ENCODE measurements at places on chromosomes 12 and 14.

DNA sequence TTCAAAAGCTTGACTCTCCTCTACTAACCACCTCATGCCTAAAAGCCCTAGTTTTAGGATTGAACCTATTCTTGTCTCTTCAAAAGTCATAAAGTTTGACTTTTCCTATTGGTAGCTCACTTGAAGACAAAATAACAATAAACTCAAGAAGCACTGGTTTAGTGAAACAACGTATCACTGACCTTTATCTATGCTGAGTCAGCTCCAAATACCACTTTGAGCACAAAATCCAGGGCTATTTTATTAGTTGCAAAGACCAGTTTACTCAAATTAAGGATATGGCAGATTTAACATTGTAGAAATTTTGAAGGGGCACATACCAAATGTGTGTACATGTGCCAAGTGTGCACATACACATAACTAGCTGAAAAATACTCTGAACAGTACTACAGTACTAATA, 45.0 kb downstream of the PIK3C2G start:
- no peak for DNase-seq

DNA sequence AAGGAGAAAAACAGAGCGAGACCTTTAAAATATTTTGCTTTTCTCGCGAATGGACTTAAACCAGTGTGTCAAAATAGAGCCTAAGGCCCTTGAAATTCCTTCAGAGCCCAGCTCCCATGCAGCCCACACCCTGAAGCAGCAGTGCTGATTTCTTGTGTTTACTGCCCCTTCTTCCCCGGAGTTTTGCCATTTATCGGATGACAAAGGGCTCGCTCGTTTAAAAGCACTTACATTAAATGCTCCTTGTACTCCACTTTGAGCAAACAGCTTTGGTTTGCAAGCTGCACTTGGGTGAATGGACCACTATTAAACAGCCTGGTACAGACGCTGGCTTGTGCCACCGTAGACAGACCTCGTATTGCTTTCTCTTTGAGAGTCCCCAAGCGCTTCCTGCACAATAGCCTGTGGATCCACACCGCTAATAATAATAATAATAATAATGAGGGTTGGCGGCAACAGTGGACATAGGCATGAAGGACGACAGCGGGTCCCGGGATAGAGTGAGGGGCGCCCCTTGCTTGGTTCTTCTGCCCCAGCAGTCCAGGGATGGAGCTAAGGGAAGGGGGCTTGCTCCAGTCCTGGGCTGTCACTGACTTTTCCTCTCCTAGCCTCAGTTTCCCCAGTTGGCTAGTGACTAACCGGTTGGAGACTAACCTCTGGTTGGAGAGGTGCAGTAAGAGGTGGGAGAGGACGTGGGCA, 6.6 kb downstream of the DLK1 start:
- DNase-seq, result no peak

DNA sequence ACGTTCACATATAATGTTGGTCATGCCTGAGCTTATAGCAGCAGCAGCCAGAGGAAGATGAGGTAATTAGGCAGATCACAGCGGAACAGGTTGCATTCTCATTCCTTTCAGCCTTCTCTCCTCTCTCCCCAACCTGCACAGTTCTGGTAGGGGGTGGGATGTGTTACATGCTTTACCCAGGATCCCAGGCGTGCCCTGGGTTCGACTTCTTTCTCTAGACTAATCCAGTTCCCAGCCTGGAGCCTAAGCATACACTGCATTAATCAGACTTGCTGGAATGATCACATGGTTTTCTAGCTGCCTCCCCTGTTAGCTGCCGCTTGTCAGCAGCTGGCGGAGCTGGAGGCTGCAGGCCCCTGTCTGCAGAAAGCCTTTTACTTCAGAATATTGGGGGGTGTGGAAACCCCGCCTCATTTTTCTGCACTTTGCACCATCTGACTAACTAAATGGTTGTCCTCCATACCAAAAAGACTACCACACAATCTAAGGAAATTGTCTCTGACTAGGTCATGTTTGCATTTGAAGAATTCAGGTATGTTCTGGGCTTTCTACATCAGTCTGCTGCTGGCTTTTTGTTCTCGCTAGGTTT, 46.0 kb upstream of the EVL start:
- peak; percentile 83 for DNase-seq

DNA sequence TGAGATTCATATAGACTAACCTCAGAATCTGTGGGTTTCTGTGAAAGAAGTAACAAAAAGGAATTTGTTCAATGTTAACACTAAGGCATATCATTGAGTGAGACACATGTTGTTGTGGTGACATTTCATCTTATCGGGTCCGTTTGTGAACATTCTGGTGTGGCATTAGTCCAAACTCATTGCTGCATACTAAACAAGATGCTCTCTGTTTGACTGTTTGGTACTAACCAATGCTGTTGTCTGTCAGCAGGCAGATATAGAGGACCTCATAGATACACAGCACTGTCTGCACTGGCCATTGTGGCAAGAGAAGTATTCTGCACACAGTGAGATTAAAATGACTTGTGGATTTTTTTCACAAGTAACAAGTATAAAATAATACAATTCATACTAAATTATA, 41.2 kb downstream of the SLC25A21 start:
- DNase-seq, result no peak

GRCh38 chr14:29521526-29522137, 406.0 kb downstream of the PRKD1 start:
- no peak for DNase-seq

DNA sequence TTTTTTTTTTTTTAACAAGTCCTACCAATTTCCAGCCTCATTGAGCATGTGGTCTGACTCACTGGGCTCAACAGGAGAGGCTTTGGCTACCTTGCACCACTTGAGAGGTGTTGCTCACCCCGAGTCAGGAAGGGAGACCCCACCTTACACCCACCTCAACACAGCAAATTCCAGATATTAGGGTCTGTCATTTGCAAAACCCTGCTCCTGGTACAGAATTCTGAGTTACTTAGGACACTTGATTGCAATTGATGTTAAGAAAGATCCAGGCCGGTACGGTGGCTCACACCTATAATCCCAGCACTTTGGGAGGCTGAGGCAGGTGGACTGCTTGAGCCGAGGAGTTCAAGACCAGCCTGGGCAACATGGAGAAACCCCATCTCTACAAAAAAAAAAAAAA, 14.1 kb downstream of the DGLUCY start:
- DNase-seq, result no peak

GRCh38 chr14:74089251-74090020, 4.7 kb downstream of the LIN52 start:
- DNase-seq, result no peak

DNA sequence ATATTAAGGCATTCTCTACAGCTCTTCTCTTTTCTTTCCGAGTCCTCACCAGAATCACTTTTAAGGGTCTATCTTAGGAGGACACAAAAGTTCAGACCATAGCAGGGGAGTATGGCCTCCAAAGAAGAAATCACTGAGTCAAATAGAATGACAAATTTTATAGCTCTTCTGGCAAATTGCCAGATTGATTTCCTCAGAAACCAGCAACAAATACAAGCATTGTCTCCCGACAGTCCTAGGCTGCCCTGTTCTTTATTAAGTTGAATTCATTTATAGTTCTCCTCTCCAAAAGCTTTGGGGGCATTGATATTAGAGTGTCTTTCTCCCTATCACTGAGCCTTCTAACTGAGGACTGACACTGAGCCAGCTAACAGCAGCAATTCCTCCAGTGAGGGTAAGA, 156.4 kb upstream of the FRMD6 start:
- DNase-seq, result no peak

DNA sequence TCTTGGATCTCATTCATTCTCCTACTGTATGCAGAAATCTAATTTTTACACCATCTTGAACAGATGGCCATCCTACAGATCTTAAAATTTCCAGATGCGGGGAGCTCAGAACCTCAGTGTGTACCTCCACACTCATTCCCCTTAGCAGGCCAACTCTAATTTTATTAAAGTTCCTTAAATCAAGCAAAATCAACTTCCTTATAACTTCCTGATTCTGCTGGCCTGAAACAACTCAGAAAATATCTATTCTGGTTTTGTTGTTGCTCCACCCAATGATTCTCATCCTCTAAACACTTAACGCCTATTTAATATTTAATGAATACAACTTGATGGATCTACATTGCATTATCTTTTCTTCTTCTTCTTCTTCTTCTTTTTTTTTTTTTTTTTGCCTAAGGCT, 3.1 kb downstream of the EMP1 start:
- DNase-seq, result no peak

DNA sequence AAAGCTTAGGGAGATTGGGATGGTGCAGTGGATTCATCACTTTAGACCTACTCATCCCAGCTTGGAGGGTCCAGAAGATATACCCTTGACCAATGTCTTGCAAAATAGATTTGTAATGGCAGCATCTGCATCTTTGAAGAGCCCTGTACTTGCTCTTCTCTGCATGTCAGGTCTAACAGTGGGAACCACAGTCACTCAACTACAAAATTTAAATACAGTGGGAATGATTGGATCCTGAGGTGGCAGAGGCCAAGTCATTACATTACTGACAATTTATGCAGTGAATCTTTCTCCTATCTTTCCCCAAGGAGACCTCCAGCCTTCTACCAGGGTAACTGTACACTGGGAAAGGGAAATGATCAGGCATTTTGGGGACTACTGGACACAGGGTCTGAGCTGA, 8.2 kb upstream of the RNASE9 start:
- no peak for DNase-seq

DNA sequence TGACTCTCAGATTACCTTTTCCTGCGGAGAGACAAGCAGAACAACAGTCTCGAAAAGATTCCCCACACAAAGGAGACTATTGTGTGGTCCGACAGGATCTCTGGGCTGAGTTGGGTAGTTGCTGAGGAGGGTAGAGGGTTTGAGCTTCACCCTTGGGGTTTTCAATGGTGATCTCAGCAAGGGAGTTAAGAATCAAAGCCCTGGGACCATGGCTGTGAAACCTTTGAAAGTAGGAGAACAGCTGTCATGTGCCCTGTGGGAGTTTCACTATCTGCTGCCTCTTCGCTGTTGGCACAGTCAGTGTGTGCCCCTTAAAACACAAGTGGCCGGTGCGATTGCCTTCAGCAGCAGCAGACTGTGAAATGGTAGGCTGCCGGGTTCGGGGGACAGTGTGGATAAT, 14.2 kb upstream of the PLEK2 start:
- DNase-seq, result no peak

- DNase-seq, result peak; percentile 55
These were observed 13.4 kb upstream of the ALDH2 start for GRCh38 chr12:111753144-111753881.

GRCh38 chr14:28323366-28323765, 443.2 kb upstream of the FOXG1 start:
- DNase-seq, result no peak

DNA sequence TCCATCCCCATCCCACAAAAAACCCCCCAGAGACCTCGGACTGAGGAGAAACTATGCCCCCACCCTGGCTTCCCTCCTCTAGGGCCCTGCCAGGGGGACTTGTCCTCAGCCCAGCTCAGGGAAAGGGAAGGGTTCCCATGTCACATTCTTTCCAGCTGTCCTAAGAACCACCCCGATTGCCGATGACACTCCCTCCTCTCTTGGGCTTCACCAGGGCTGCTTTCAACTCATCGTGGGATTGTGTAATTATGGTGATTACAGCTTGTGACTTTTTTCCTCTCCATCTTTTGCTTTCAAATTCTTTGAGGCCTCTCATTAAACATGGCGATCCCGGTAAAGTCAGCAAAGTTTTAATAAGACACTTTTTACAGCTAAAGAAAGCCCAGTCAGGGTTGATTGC, 344.0 kb downstream of the DPF3 start:
- DNase-seq, result no peak

DNA sequence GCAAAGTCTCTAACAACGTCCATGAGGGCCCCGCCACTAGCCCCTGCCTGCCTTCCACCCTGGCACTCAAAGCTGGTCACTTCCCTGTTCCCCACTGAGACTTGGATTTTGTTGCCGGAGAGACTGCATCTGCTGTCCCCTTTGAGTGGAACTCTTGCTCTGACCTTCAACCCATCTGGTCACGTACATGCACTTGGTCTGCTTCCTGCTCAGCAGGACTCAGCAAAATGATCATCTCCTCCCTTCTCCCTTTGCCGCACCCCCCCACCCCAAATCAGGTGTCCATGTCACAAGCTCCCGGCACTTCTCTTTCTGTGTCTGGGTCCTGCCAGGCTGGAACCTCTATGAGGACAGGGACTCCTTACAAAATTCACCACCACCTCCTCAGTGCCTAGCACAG, 180.9 kb downstream of the CHST11 start:
- DNase-seq, result no peak

GRCh38 chr12:40681148-40681547, 11.1 kb upstream of the CNTN1 start:
- DNase-seq, result no peak

- DNase-seq, result no peak
These were observed 16.6 kb downstream of the KCTD10 start for GRCh38 chr12:109460538-109460937.

- no peak for DNase-seq
These were observed 3.3 kb upstream of the CCND2 start for GRCh38 chr12:4270016-4270830.

GRCh38 chr12:56151672-56152131, 685 bp upstream of the MYL6B start:
- peak; percentile 51 for DNase-seq

GRCh38 chr12:114140576-114140975, 174.5 kb upstream of the RBM19 start:
- DNase-seq, result no peak

DNA sequence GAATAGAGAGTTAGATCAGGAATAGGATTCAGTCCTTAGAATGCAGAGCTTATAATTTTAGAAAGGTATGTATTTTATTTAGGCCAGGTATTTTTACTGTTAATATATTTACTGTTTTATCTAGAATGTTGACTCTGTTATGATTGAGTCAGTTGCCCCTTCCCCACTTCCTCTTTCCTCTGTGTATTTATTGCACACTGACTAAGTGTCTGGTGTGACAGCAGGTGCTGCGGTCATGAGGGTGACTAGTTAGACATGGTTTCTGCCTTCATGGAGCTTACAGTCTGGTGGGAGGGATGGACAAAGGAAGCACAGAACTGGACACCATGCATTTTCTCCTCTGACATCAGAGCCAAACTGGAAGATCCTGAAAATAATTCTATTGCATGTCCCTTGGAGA, 159.8 kb downstream of the CACNA1C start:
- no peak for DNase-seq

- no peak for DNase-seq
These were observed 53.5 kb downstream of the NTF3 start for GRCh38 chr12:5485454-5485853.

GRCh38 chr12:65525491-65526141, 247.1 kb downstream of the MSRB3 start:
- DNase-seq, result no peak

GRCh38 chr12:59716043-59716442, 120.2 kb downstream of the SLC16A7 start:
- DNase-seq, result no peak

DNA sequence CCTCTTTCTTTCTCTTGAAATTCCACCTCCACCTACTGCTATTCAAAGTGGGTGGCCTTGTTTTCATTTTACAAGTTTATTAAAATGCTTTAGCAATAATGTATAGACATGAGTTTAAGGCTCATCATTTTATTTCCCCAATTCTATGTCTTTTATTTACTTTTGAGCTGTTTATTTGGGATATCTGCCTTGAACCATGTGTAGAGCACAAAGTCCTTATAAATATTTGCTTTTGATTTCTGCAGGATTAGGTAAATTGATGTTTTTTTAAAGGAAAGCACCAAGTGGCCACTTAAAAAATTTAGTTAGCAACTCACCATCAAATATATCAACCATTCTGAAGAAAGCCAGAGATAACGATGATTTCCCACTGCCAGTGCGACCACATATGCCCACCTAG, 39.8 kb upstream of the KCNJ8 start:
- DNase-seq, result no peak

- DNase-seq, result no peak
These were observed 278.2 kb upstream of the SLC16A7 start for GRCh38 chr12:59317598-59317997.

Data from posterior cingulate gyrus (tissue), 11 donors.